ENCODE measurements at places on chromosomes 7 and 10.

DNA sequence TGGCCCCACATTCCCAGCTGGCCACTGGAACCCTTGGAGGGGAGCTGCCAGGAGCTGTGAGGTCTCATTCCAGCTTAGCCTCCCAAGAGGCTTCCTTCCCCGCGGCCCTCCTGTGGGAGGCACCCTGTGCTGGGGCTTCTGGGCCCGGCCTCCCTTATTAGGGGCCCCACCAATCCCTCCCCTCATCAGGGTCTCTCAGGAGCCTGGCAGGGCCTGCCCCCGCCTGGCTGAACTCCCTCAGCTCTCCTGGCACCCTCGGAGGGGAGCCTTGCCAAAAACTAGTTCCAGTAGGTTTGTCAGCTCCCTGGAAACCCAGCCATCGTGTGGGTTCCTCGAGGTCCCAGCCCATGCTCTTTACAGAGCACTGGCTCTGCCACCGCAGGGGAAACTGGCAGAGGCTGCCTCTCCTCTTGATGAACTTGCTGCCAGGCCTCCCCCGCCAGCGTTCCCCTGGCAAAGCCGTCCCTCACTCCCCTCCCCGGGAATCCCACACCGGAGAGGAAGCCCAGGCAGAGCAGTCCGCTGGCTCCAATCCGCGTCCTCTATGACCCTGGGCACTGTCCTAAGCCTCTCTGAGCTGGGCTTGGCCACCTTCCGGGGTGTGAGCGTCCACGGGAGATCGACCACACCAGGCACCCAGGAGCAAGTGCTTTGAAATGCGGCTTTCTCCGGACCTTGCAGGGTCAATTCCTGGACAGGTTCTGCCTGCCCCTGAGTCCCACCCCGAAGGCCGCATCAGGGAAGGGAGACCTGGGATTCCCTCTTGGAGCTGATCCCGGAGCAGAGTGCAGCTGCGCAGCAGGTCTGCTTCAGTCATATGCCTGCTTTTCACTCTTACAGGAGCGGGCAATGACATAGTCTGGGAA is 139.8 kb downstream of the ARHGAP22 start:
- no peak for DNase-seq

DNA sequence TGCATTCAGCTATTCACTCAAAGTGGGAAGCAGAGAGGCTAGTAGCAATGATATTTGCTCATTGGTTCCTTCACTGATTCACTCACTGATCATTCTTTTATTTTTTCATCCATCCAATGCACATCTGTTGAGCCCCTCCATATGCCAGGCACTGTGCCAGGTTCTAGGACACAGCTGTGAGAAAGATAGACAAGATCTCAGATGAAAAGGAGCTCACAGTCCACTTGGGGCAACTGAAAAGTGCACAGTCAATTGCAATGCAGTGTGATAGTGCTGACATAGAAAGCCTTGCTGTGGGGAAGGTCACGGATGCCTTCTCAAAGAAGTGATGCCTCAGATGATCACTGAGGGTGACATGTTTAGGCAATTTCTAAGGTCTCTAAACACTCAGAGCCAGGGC is 262.3 kb downstream of the PTEN start:
- DNase-seq, result no peak

DNA sequence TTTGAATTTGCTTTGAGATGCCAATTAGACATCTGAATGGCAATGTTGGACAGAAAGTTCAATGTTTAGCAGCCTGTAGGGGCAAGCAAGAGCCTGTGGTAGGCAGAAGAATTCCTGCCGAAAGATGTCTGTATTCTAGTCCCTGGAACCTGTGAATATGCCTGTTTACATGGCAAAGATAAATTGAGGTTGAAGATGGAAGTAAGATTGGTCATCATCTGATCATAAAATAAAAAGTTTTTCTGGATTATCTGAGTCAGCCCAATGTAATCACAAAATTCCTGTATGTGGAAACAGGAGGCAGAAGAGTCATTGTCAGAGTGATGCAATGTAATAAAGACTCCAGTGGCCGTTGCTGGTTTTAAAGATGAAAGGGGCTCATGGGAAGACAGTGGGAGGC is 430.5 kb downstream of the MDFIC start:
- no peak for DNase-seq

DNA sequence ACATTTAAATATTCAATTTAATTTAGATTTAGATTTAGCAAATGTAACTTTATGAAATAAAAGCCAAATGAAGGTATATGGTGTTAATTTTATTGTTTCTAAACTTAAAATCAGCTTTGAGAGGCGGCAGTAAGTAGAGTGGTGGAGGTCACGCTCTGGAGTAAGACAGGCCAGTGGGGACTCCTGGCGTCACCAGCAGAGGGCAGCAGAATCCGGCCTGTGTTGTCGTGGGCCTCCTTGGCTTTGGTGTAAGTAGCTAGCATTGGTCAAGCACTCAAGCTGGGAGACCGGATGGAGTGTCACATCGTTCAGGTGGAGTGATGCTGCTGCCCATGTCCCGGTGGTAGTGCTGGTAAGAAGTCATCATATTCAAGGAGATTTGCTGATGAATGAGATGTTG is 98.7 kb upstream of the DNAJB6 start:
- no peak for DNase-seq

DNA sequence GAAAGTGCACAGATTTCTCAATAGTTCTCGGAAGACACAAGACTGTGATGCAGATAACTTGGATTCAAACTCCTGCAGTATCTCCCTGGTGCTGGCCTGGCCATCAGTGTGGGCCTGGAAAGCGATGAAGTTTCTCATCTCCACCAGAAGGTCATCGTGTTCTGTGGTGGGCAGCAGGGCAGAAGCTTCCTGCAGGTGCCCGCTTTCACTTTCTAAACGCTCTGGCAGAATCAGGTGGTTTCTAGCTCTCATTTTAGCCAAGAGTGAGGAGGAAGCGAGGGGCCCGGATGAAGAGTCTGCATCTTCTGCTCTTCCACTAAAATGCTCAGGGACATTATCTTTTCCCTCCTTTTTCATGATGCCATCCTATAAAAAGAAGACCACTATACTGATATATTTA is 63.0 kb upstream of the DRGX start:
- DNase-seq, result no peak

All from GDM1 (cell line).